ENCODE measurements at places on chromosomes 4 and X.

- DNase-seq, result no peak
Observed at GRCh38 chr4:174100910-174101309, 182.6 kb downstream of the FBXO8 start.

- DNase-seq, result no peak
Observed at GRCh38 chr4:16717266-16717970, 181.0 kb downstream of the LDB2 start.

- DNase-seq, result no peak
Observed at GRCh38 chr4:100842856-100843255, 325.0 kb upstream of the EMCN start.

DNA sequence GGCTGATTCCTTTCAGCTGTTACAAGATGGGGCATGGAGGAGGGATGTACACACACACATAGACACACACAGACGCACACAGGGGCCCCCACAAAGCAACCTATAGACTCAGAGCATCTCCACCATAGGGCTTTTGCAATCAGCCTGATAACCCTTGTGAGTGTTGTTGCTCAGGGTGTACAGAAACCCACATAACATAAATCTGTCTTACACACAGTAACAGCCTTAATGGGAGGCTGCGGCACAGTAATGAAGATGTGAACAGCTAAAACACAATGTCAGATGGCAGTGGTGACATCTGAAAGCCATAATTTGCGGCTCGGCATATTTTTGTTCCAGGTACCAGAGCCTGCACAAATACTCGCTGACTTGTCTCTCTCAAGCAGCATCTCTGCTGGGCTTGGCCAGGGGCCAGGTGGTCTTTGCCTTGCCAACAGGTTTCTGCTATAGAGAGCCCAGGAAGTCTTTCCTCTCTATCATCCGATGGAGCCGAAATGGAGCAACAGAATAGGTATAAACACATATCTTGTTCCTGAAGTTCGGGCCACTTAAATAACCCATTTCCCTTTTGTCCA, 357.2 kb upstream of the GATB start:
- DNase-seq, result peak; percentile 71

DNA sequence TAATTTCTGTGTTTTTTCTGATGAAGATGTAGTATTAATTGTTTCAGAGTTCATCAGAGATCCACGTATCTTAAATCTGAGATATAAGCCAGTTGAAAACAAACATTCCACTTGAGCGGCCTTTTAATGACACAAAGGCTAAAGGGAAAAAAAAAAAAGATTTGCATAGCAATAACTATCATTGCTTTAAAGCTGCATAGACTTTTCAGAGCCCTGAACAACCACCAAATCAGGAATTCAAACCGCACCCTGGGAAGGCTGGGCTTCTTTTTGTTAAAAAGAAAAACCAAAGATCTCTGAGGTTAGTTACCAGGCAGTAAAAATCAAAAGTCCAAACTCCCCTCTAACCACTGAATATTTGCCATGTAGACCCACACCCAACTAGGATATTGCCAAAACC, 206.0 kb downstream of the HHIP start:
- no peak for DNase-seq
